ENCODE measurements at places on chromosomes 7 and 10.

- no peak for DNase-seq
These were observed 143.1 kb downstream of the ETV1 start for GRCh38 chr7:13846386-13846785.

GRCh38 chr10:68128015-68128414, 18.7 kb downstream of the MYPN start:
- DNase-seq: no peak

DNA sequence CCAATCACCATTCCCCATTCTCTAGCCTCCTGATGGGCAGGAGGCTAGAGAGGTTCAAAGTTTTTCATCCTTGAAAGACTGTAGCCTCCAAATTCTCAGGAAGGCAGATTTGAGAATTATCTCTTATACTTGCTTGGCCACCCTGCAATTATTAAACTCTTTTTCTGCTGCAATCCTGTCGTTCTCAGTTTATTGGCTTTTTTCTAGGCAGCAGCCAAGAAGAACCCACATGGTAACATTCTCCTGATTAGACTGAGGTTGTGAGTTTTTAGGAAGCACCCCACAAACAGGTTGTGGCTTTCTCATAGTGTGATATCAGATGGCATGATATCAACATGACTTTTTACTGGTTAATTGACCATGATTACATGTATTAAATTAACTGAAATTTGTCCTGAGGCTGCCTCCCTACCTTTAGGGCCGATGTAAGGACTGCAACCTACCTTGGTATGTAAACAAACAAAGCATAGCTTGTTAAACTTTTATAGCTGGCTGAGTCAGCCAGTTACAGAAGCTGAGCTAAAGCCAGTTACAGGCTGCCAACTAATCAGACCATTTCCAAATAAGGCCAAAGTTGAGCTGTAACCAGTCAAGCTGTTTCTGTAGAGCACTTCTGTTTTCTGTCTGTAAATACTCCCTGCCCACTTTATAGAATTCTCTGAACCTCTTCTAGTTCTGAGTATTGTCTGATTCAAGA, 3.2 kb upstream of the ZNF248 start:
- DNase-seq: no peak

DNA sequence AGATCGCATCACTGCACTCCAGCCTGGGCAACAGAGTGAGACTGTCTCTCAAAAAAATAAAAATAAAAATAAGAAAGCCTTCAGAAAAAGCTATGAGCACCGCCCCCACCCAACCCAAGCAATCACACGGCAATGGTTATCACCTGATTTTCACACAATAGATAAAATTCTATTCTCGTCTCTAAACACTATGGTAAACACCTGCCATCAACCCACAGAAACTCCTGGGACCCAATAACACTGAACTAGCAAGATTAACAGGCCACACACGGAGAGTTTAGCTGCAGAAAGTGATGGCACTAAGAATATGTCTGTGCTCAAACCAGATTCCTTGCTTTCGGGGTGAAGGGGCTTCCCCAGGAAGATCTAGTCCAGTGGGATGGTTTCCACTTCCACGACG, 173.8 kb downstream of the DIP2C start:
- DNase-seq: no peak

GRCh38 chr7:158348446-158348845, 239.2 kb downstream of the PTPRN2 start:
- DNase-seq: no peak

DNA sequence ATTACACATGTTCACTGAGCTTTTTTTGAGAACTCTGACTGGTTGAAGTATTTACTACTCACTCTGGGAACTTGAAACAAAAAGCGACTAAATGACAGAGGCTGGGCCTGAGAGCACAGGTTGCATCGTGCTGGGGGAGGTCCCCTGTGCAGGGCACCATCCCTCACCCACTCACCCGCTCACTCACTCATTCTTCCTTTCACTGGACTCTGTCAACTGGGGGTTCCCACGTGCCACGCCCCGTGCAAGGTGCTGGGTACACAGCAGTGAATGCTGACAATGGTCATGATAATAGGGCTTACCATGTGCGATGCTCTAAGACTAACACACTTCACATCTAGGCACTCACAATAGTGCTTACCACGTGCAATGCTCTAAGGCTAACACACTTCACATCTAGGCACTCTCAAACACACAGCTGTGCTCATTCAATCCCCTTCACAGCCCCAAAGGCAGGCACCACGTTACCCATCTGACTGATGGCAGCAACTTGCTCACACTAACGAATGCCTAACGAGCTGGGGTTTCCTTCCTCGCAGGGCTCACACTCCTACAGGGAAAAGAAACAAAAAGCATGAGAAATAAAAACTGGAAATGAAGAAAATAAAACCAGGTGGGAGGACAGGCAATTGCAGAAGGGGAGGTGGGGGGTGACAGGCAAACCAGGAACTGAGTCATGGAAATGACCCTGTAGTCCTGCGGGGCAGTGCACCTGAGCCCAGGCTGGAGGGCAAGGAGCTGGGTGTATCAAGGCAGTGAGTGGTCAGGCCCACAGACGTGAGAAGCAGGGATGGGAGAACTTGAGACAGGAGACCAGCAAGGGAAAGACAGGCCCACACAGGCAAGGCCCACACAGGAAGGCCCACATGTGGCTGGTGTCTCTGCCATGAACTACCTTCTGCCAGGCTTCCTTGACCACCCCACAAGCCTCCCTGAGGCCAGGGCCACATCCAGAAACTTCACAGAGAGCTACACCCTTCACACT, 147.0 kb upstream of the FAM20C start:
- DNase-seq: no peak

DNA sequence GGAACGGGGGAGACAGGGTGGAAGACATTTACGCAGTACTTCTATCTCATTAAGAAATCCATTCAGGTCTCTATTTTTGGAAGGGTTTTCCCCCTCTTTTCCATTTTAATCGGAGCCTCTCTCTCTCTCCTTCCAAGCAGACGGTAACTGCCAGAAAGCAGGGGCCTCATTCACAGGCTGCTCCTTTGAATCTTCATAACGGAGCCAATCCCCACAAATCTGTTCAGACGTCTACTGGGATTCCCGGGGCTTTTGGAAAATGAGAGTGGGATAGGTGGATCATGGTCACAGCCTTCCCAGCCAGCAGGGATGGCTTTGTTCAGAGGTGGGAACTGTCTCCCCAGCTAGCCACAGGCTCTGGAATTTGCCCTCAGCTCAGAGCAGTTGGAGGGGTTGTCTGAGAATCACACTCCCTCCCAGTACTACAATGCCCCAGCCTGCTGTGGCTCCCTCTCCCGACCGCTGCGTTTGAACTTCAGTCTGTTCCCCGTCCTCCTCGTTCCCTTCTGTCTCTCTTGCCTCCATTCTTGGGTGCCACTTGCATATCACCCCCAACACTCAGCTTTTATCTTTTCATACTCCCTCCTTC, 413.6 kb downstream of the PLXNA4 start:
- no peak for DNase-seq

DNA sequence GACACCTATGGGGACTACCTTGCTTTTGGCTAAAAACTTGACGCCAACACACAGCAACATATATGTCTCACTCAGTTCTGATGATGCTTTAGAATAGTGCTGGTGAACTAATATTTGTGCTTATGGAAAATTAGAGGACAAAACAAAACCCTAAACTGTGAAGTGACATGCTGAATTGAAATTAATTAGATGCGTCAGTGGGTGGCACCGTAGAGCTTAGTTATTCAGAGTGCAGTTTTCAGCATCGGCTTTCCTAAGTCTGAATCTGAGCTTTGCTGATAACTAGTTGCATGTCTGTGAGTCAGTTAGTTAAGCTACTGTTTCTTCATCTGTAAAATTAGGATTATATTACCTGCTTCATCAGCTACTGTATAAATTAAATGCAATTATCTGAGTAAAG, 245.0 kb upstream of the SORCS1 start:
- DNase-seq: no peak

GRCh38 chr7:123314886-123315285, 115.1 kb upstream of the SLC13A1 start:
- no peak for DNase-seq

DNA sequence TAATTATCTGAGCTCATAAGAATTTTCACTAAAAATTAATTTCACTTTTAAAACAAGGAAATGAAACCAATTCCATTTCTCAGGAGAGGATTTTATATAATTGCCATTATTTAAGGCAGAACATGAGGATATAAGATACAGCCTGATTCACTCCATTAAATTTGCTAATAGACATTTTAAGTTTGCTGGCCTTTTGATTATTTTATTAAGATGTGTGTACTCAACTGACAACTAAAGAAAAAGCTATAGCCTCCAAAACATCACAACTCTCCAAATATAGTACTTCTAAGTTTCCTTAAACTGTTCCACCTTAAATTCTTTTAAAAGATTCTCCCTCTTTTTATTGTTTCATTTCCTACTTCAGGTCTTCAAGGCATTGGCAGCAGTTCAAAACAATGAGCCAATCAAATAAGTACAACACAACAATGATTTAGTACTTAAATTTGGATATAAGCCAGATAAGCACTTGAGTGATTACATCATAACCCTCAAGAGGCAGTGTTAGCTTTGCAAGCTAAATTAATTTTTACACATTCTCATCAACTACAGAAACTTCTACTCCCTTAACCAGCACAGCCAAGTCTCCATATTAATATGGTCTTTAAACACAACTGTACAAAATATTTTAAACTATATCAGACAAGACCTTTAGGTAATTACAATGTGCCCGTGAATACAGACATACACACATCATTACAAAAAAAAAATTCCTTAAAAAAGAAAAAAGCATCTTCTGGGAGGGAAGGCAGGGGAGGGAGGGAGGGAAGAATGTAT, 121.8 kb downstream of the KMT2C start:
- DNase-seq: peak; percentile 88

DNA sequence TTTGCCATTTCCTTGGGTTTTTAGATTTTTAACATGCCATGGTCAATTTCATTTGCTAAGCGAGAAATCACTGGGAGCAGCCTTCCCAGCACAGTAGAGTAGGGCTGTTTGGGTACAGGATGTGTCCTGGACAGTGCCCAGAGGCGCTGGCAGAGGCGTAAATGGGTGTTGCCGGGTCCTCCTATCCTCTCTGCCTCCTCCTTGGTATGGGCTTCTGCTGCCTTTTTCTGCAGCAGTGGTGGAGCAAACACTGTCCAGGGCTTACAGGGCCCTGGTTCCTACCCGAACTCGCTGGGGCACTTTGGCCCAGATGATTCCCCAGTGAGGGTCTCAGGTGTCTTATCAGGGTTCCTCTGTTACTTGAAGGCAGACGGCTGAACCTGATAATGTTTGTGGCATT, 298.3 kb downstream of the RPS24 start:
- no peak for DNase-seq

GRCh38 chr7:12648704-12649261, 38.6 kb upstream of the ARL4A start:
- DNase-seq: no peak

DNA sequence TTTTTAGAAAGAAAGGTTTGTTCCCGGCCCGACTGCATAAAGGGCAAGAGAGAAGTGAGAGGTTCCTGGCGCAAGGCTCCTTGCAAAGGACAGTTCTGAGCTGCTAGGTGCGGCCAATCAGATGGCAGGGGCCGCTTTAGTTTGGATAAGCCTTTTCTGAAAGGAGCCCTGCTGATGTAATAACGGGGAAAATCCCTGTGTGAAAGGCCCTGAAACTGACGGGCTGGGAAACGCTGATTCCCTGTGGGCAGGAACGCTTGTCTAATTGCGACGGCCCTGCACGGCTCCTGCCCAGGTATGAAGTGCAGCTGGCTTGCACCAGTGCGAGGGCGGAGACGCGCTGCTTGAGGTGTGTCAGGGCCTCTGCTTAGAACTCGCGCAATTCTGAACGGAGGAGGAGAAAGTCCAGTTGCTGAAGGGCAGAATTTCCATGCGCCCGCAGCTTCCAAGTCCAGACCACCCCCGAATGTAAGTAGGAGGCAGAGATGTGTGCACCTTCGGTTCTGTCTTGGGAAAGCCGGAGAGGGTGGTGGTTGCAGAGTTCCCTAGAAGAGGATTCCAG, 30.5 kb downstream of the TACC2 start:
- DNase-seq: peak; percentile 8

GRCh38 chr10:60192946-60193345, 196.7 kb downstream of the ANK3 start:
- no peak for DNase-seq

DNA sequence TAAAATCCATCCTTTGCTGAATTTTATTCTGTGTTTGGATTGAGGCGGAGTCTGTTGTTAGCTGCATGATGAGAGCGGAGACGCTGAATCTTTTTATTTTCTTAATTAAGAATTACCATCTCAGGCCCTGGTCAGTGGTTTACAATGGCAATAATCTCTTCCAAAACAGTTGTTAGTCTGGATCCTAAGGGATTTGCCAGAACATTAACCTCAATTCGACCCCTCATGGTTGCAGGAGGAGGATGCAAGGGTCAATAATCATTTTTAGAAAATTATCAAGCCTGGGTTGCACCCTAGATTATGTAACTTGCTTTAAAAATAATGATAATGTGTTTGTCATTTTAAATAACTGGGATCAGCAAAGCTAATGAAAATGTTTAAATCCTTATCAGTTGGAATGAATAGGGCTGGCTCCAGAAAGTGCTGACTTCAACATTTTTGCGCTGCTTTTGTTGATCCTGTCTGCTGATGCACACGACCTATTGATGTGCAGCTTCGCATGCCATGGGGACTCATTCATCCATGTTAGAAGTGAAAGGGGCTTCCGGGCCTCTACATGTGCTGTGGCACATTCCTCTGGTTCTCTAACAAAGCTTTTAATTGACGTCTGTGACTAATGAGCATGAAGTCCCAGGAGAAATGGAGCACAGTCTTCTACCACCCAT, 80.7 kb upstream of the KIAA1217 start:
- DNase-seq: no peak

GRCh38 chr7:15678653-15679052, 7.8 kb downstream of the MEOX2 start:
- no peak for DNase-seq

- DNase-seq: no peak
These were observed 170.8 kb upstream of the KLF14 start for GRCh38 chr7:130904792-130905191.

GRCh38 chr10:10351451-10351850, 666.2 kb upstream of the CELF2 start:
- DNase-seq: no peak

DNA sequence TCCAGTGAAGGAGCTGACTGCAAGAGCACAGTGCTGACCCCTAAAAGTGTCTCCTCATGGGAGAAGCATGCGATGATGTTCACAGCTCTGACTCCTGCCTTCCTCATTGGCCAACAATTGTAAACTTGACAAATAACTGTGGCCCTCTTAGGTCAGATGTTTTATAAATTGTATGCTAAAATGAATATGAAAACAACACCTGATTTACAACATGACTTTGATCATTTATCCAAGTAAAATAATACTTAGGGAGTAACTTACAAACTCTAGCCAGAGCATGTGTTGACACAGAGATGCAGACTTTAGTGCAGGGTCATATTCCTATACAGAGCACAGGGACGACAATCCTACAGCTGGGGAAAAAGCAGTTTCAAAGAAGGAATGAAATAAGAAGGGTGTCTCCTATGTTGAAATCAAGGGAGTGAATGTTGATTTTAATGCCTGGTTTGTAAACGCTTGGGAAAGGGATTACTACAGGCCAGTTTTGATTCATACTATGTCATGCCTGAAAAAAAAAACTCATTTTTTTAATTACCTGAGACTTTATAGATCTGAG, 391.4 kb upstream of the AKR1E2 start:
- DNase-seq: no peak

- DNase-seq: no peak
These were observed 15.1 kb downstream of the LRRC20 start for GRCh38 chr10:70367195-70367796.
